ENCODE measurements at places on chromosomes 6 and 20.

GRCh38 chr20:9021699-9022098 lies 47.2 kb upstream of the PLCB4 start:
- H3K27ac ChIP-seq = no peak overlapping the region
- no peaks in the 10 kb centered on the region for H3K27me3 ChIP-seq

GRCh38 chr20:37934634-37935375 lies 31.9 kb downstream of the VSTM2L start:
- DNase-seq = no peak
- no peak overlapping the region for H3K27ac ChIP-seq
- no peaks in the 10 kb centered on the region for H3K27me3 ChIP-seq

DNA sequence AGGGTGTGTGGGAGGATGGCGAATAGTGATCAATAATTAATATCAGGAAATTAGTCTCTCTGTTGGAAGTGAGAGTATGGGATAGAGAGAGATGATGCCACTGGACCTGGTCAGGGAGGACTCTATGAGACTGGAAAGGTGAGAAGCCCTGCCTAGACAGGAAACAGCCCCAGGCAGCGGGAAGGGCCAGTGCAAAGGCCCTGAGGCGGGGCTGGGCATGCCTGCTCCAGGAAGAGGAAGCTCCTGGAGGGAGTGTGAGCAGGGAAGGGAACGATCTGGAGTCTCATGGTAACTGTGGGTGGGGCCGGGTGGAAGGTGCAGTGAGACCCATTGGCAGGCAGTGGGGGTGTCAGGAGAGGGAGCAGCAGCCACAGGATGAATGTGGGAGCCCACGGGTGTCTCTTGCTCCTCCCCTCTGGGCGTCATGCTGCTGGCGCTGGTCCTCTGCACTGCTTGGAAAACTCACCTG lies 1.8 kb upstream of the CST3 start:
- H3K36me3 ChIP-seq = no peaks in the 10 kb centered on the region
- H3K27ac ChIP-seq = no peak overlapping the region
- DNase-seq = no peak
- H3K4me3 ChIP-seq = no peak overlapping the region

- no peak overlapping the region for H3K4me3 ChIP-seq
- H3K36me3 ChIP-seq = no peaks in the 10 kb centered on the region
- DNase-seq = no peak
- no peaks in the 10 kb centered on the region for H3K27me3 ChIP-seq
These were observed 33.0 kb downstream of the TBX18 start for GRCh38 chr6:84731401-84731800.

- H3K4me1 ChIP-seq = peaks cover 7% of the 10 kb centered on the region
- H3K27ac ChIP-seq = no peak overlapping the region
- no peak overlapping the region for H3K4me3 ChIP-seq
- no peaks in the 10 kb centered on the region for H3K27me3 ChIP-seq
These were observed 24.5 kb downstream of the MAPK14 start for GRCh38 chr6:36052097-36052496.

GRCh38 chr6:49636713-49637349 lies at the start of gene RHAG:
TSS of gene RHAG (minus strand) at chr6:49636839. CDS start at chr6:49636812, 27 bp downstream.
- H3K4me1 ChIP-seq = no peaks in the 10 kb centered on the region
- H3K36me3 ChIP-seq = no peaks in the 10 kb centered on the region
- no peak for DNase-seq

DNA sequence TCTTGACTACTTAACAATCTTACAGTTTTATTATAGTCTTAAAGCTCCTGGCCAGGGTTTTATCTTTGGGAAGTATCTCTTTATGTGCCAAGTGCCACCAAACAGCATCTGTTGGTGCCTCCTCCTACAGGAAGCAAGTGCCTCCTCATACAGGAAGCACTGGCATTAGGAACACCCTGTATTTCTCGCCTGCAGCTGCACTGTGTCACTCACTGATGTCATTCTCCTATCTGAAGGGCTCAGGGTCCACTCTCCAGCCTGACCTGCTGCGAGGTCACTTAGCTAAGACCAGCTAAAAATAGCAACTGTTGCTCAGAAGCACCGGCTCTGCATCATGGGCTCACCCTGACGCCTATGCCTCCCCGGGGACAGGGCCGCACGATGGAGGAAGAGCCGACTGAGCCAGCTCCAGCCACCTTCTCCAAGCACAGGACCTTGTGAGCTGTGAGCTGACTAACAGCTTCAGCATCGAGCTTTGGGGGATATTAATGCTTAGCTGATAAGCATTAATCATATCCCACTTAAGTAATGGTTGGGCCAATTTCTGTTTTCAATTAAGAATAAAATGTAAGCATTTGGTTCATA lies 66.3 kb upstream of the CD93 start:
- H3K36me3 ChIP-seq = no peaks in the 10 kb centered on the region
- H3K27me3 ChIP-seq = no peaks in the 10 kb centered on the region
- no peak for DNase-seq
- no peak overlapping the region for H3K4me3 ChIP-seq
- peaks cover 60% of the 10 kb centered on the region for H3K4me1 ChIP-seq
- no peak overlapping the region for H3K27ac ChIP-seq

DNA sequence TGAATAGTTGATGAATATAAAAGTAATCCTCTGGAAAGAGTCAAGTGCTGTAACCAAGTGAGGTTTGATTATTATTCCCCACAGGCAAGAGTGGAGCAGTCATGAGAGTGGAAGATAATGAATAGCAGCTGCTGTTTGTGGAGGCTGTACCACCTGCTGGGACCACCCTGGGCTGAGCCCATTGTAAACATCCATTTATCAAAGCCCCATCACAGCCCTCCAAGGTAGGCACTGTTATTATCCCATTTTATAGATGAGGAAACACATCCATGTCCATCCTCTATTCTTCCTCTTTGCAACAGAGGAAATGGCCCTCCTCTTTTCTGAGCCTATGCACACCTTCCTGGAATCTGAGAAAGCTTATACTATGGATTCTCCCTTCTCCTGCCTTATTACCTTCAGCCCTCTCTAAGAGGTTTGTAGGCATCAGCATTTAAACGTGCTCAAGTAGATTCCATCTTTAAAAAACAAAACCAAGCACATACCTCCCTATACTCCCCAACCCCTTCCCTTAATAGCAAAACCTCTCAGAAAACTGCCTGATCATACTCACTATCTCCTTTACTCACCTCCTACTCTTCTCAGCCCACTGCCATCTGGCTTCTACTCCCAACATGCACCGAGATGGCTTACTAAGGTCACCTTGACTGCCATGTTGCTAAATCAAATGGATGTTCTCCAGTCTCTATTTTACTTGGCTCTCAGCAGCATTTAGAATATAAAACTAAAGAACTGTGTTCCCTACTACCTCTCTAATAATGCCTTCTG lies 37.1 kb downstream of the CDH22 start:
- peaks cover 26% of the 10 kb centered on the region for H3K4me1 ChIP-seq
- no peaks in the 10 kb centered on the region for H3K36me3 ChIP-seq
- 0 out of 2 replicates have a peak overlapping the region, but pooled peaks have one; percentile 35 for H3K27ac ChIP-seq
- no peaks in the 10 kb centered on the region for H3K27me3 ChIP-seq
- H3K4me3 ChIP-seq = no peak overlapping the region
- DNase-seq = no peak

- H3K27me3 ChIP-seq = no peaks in the 10 kb centered on the region
- H3K4me3 ChIP-seq = no peak overlapping the region
- no peak overlapping the region for H3K27ac ChIP-seq
- H3K36me3 ChIP-seq = no peaks in the 10 kb centered on the region
- no peak for DNase-seq
- no peaks in the 10 kb centered on the region for H3K4me1 ChIP-seq
These were observed 159.8 kb downstream of the PLCB1 start for GRCh38 chr20:8291873-8292272.

DNA sequence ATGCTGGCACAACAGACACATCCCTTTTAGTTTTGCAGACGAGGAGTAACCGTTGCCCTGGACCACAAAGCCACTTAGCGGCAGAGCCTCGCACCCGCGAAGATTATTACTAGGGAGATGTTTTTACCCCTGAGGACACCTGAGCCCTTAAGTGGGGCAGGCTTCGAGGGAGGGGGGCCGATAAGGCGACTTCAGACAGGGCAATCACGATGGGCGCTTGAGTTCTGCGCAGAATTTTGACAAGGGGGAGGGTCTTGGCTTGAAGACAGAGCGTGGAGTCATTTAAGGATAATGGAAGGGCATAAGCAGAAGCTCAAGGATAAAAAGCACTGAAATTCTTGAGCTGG lies 650 bp upstream of the TTK start:
- peaks cover 35% of the 10 kb centered on the region for H3K4me1 ChIP-seq
- H3K27me3 ChIP-seq = no peaks in the 10 kb centered on the region
- H3K27ac ChIP-seq = peak overlapping the region; percentile 61
- H3K4me3 ChIP-seq = peak overlapping the region; percentile 76
- peak; percentile 73 for DNase-seq
- peaks cover 27% of the 10 kb centered on the region for H3K36me3 ChIP-seq

- H3K27me3 ChIP-seq = no peaks in the 10 kb centered on the region
- DNase-seq = peak; percentile 64
- no peaks in the 10 kb centered on the region for H3K36me3 ChIP-seq
- peaks cover 56% of the 10 kb centered on the region for H3K4me1 ChIP-seq
These were observed 104.6 kb downstream of the POPDC3 start for GRCh38 chr6:105075210-105075609.
